ENCODE measurements at places on chromosomes 5 and 9.

DNA sequence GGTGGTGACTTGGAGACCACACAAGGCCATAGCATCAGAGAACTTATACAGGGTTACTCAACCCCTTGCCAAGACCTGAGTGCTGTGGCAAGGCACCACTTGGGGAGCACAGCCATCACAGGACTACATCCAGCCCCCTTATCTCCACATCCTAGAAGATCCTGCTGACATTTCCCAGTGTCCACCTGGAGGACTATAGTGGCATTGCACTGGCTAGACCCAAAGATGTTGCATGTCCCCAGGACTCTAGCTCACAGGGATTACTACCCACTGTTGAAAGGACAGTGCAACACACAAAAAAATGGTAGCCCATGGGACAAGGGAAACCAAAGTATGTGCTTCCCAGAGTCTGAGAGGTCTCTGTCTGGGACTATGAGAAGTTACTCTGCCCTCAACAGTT is 411.1 kb upstream of the NUDT12 start:
- DNase-seq, result no peak

- no peak for DNase-seq
These were observed 6.8 kb downstream of the PLGRKT start for GRCh38 chr9:5430912-5431311.

DNA sequence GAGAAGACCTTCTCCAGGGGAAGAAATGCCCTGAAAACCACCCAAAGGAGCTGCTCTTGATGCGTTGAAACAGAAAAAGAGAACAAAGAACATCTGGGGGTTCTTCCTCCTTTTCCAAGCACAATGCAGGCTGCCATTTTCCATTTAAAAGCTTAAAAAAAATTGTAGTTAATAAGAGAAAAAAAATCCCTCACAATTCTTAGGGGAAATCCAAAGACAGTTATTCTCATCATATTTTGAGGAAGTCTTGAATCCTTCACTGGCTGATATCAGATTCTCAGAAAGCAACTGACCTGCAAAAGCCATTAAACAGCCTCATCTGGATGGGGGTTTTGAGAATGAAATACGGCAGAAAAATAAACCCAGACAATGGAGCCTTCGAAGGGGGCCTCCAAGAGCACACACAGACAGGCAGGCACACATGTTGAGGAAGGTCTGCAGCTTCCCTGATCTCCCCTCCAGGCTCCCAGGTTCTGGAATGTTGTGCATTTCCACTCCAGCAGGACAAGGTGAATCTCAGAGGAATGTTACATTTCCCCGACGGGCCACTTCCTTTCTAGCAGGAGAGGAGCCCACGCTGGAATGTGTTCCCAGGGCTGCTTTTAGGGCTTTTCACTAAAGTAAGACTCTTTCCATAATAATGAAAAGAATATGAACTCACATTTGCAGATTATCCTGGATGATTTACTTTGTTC is 159.4 kb upstream of the S1PR3 start:
- DNase-seq, result no peak

DNA sequence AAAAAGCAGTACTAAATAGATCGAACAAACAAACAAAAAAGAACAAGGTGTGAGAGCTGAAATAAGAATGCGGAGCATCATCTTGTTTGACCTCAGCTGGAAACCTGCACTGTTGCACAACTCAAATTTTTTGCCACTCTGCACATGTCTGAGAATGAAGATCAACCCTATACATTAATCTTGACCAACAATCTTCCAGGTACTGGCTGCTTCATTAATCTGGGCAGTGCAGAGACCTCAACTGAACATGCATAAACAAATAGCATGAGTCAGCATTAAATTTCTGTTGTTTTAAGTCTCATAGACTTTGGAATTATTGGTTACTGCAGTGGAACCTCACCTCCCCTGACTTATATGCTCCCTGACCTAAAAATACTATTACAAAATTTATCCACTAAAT is 114.6 kb upstream of the FTMT start:
- no peak for DNase-seq

- DNase-seq, result no peak
These were observed 96.2 kb upstream of the PPP1R2B start for GRCh38 chr5:156753846-156754245.

- DNase-seq, result no peak
These were observed 10.4 kb downstream of the ZNF189 start for GRCh38 chr9:101409079-101409477.

DNA sequence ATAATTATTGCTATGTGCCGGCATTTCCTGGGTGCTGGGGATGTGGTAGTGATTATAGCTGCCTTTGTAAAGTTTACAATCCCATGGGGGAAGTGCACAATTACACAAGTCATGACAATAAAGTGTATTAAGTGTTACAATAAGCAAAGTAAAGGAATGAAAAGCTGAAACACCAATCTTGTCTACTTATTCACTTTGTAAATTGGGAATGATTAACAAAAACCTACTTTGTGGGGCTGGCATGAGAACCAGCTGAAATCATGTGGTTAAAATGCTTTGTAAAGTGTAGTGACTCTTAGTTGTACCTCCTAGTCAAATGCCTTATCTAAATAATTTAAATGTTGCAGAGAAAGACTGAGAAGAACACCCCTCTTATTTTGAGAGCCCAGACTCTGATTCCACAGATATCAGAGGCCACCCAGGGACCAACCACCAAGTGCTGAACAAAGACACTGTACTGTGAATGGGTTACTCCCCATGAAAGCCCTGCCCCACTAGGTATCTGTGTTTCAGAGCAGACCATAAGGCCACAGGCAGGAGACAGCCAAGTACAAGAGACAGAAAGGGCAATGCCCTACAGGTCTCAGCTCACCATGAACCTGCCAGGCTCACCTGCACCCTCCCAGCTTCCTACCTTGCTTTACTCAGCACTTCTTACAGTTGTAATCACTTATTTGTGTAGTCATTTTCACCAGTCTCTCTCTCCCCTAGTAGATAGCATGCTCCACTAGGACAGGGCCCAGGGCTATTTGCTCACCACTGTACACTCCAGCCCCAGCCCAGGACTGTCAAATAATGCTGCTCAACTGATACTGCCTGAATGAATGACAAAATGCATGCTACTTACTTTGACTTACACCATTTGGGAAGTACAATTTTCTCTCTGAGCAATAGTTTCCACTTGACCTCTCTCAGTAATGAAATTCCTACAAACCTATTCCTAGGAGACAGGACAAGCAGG is 101.6 kb upstream of the APC start:
- DNase-seq, result no peak

DNA sequence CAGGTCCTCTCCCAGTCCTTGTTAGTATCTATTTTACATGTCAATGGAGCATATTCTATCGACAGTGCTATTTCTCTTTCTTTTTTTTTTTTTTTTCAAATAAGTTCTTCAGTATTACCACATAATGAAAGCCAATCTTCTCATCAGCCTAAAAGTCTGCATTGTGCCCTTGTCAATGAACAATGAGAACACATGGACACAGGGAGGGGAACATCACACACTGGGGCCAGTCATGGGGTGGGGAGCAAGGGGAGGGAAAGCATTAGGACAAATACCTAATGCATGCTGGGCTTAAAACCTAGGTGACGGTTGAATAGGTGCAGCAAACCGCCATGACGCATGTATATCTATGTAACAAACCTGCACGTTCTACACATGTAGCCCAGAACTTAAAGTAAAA is 47.7 kb upstream of the TEX48 start:
- DNase-seq, result no peak

DNA sequence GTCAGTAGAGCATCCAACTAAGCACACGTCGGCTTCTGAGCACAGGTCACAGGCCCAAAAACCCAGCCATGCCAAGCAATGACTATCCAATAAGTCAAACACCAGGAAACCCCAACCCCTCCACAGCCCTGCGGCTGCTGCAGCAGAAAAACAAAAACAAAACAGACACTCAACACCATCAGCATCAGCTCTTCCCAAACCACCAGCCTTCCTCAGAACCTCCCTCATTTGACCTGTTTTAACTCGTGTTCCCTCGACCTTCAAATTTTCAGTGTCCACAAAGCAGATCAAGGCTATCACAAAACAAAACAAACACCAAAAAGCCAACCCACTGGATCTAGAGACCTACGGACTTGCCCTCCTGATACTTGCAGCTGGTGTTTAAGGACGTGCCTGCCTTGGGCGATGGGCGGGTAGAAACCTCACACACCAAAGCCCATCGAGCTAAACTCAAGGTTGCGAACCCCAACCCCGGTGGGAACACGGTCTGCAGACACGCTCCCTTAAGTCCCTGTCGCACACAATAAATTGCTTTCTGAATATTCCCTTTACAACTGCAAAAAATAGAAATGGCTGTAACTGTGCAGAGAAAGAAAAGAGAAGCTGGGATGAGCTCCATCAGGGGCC is 247.1 kb upstream of the ANKRD55 start:
- no peak for DNase-seq

DNA sequence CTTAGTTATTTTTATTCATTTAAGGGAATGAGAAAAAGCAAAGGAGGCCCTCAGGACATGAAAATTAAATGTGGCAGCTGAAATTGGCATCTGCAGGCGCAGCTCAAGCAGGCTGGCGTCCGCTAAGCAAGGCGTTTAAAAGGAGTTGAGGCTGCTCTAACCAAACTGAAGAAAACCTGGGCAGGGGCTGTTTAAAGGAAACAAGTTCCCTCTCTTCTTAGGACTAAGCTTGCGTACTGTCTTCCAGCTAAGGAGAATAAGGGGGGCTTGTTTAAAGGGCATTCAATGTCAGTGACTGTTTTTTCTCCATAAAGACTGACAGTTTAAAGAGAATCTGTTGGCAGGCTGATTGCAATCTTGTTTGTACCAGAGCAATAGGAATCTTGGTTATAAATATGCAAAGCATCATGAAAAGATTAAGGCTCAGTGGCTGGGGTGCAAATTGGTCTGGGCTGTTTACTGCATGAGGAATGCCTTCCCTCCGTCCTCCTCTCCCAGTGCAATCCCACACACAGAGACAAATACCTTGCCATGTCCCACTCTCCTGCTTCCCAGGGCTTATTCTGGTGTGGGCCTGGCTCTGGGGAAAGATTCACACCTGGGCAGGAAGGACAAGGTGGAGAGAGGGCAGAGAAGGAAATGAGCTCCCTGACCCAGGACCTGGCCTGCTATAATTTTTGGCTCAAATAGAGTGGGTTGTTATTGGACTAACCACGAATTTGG is 85.9 kb upstream of the LIFR start:
- no peak for DNase-seq

GRCh38 chr9:105219291-105219805 is 25.1 kb upstream of the SLC44A1 start:
- DNase-seq, result no peak

DNA sequence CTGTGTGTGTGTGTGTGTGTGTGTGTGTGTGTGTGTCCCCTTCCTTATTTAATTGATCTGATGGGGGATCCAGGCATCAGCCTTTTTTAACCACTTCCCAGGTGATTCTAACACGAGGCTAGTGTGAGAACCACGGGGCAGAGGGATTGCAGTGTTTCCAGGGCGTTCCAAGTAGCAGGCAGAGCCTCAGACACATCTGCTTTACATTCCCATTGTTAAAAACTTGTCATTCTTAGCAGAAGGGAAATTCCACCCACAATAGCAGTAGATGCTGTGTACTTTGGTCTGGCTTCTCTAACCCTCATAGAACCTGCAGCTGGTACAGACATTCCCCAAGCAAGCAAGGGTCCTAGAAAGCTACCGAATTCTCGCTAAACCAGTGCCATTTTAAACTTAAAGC is 81.9 kb upstream of the SLC30A5 start:
- DNase-seq, result no peak

DNA sequence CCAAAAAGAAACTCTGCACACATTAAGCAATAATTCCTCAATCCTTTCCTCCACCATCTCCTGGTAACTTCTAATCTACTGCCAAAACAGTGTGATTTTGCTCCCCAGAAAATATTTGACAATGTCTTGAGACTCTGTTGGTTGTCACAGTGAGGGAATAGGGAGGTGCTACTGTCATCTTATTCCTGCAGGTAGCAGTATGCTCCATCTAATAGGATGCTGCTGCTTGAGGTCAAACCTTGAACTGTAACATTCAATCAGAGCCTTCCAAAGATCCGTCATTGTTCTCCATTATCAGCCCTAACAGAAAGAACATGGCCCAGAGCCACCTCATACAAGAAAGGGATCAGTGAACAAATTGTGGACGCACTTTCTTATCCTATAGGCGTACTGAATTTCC is 514.7 kb upstream of the GRIN3A start:
- no peak for DNase-seq

- DNase-seq, result no peak
These were observed 478.5 kb upstream of the CDH18 start for GRCh38 chr5:20466512-20466911.

DNA sequence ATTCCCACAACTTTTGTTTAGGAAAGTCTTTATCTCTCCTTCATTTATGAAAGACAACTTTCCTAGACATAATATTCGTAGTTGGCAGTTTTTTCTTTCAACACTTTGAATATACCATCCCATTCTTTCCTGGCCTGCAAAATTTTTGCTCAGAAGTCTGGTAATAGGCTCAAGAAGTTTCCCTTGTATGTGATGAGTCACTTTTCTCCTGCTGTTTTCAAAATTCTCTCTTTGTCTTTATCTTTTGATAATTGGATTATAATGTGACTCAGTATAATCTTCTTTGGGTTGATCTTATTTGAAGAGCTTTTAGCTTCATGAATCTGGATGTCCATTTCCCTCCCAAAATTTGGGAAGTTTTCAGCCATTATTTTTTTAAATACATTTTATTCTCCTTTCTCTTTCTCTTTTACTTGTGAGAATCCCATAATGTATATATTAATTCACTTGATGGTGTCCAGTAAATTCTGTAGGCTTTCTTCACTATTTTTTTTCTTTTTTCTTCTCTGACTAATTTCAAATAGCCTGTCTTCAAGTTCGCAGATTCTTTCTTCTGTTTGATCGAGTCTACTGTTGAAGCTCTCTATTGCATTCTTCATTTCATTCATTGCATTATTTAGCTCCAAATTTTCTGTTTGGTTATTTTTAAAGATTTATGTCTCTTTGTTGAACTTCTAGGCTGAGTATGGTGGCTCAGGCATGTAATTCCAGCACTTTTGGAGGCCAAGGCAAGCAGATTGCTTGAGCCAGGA is 37.3 kb upstream of the CKS2 start:
- no peak for DNase-seq

DNA sequence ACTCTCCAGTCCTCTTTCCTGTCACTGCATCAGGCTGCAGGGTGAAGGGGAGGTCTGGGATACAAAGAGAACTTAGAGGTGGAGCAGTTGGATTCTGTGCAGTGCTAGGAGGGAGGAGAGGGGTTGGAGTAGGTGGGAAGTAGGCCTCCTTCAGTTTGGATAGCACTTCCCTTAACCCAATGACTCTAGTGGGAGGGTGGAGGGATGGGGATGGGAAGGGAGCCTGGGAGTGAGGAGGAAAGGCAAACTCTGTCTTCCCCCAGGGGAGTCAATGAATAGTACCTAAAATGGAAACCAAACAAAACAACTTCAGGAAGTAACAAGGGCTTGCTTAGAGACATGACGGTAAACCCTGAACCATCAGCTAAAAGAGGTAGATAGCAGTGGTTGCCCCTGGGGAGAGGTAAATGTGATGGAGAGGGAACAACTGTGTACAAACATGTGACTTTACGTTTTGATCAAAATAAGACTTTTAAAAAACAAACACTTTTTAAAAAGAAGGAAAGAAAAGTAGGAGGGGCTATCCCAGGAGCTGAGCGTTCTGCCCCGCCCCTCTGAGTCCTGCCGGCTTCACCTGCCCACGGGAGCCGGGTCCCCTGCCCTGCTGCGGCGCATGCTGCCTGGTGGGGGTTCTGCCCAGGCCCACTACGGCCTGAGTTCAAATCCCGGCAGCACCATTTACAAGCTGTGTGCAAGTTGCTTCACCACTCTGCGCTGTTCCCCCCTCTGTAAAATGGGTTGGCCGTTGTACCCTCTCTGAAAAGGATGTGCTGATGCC is 30.9 kb downstream of the GSN start:
- DNase-seq, result no peak
